CD4-positive, alpha-beta T cell (primary cell): ENCODE measurements at places on chromosomes 12 and 14. TPM values are rescaled to one million over a fixed set of nuclear protein-coding genes. Genes with fewer than 3 reads are reported as not detected.

- H3K4me1 ChIP-seq, result no peaks in the 10 kb centered on the region
- no peak for DNase-seq
- no peak overlapping the region for H3K4me3 ChIP-seq
Measured at GRCh38 chr12:44184499-44185206, 348.8 kb downstream of the TMEM117 start.

GRCh38 chr14:28381656-28382055, 384.9 kb upstream of the FOXG1 start:
- H3K4me1 ChIP-seq, result no peaks in the 10 kb centered on the region
- H3K27ac ChIP-seq, result no peak overlapping the region
- no peaks in the 10 kb centered on the region for H3K36me3 ChIP-seq
- no peaks in the 10 kb centered on the region for H3K27me3 ChIP-seq

- H3K27ac ChIP-seq, result no peak overlapping the region
- H3K36me3 ChIP-seq, result peaks cover 27% of the 10 kb centered on the region
- H3K4me1 ChIP-seq, result no peaks in the 10 kb centered on the region
- no peak overlapping the region for H3K4me3 ChIP-seq
- DNase-seq, result no peak
- no peaks in the 10 kb centered on the region for H3K27me3 ChIP-seq
Measured at GRCh38 chr12:28390206-28390605, 199.9 kb downstream of the CCDC91 start.

- peaks cover 43% of the 10 kb centered on the region for H3K27me3 ChIP-seq
- no peaks in the 10 kb centered on the region for H3K36me3 ChIP-seq
- no peak for DNase-seq
- peaks cover 9% of the 10 kb centered on the region for H3K4me1 ChIP-seq
- H3K4me3 ChIP-seq, result no peak overlapping the region
Measured at GRCh38 chr12:52255926-52256583, 18.4 kb upstream of the KRT86 start.

- no peak overlapping the region for H3K27ac ChIP-seq
- H3K4me3 ChIP-seq, result no peak overlapping the region
- no peaks in the 10 kb centered on the region for H3K36me3 ChIP-seq
Measured at GRCh38 chr12:50019524-50019923, 5.8 kb downstream of the RACGAP1 start.

PRPH gene
- 0.56 TPM for total RNA-seq

FOXG1 gene
- total RNA-seq, result not detected
